ENCODE measurements at places on chromosomes 1 and 21. TPM values are rescaled to one million over a fixed set of nuclear protein-coding genes. Genes with fewer than 3 reads are reported as not detected.

The FOXD2 gene
- total RNA-seq, result under 0.01 TPM

The C1orf116 gene
- 20.0 TPM for total RNA-seq

The ELAVL4 gene
- not detected for total RNA-seq

The NUDT17 gene
- 1.2 TPM for total RNA-seq

The C1QC gene
- total RNA-seq, result not detected

The PEAR1 gene
- total RNA-seq, result 1.8 TPM

The NBPF11 gene
- 4.6 TPM for total RNA-seq

Measured in bronchial epithelial cell (primary cell).